ENCODE measurements at places on chromosomes 3 and 15. TPM values are rescaled to one million over a fixed set of nuclear protein-coding genes. Genes with fewer than 3 reads are reported as not detected.

The CPNE9 gene
- not detected for total RNA-seq

The GMNC gene
- total RNA-seq, result not detected

The FBXO45 gene
- total RNA-seq, result 18.4 TPM

The CP gene
- 42.6 TPM for total RNA-seq

The FBN1 gene
- 3.0 TPM for total RNA-seq

The EFCC1 gene
- total RNA-seq, result not detected

The CAMK2N2 gene
- 0.27 TPM for total RNA-seq

The STAG1 gene
- 37.8 TPM for total RNA-seq

The CFAP20DC gene
- not detected for total RNA-seq

The GP5 gene
- not detected for total RNA-seq

The OR5K2 gene
- not detected for total RNA-seq

The DISP2 gene
- 0.15 TPM for total RNA-seq

The OR5H14 gene
- total RNA-seq, result not detected

The NLGN1 gene
- total RNA-seq, result not detected

The PLA2G4E gene
- not detected for total RNA-seq

The LRRC31 gene
- total RNA-seq, result not detected

The PDZRN3 gene
- total RNA-seq, result not detected

The BMF gene
- total RNA-seq, result 8.7 TPM

The NAA50 gene
- total RNA-seq, result 352 TPM

The CACNA1D gene
- total RNA-seq, result 0.38 TPM

The DGKG gene
- total RNA-seq, result 10.2 TPM

The GUCA1C gene
- not detected for total RNA-seq

The CRABP1 gene
- total RNA-seq, result not detected

The ADPRH gene
- not detected for total RNA-seq

The CRYGS gene
- total RNA-seq, result 2.1 TPM

The ZNF620 gene
- total RNA-seq, result 16.3 TPM

The PIGB gene
- 12.4 TPM for total RNA-seq

The GABRB3 gene
- total RNA-seq, result not detected

The CAMK1 gene
- total RNA-seq, result 53.3 TPM

The CHRNA5 gene
- 10.5 TPM for total RNA-seq

The SPRED1 gene
- total RNA-seq, result 9.4 TPM

The IL16 gene
- total RNA-seq, result not detected

The SPATA12 gene
- total RNA-seq, result not detected

The CTXND1 gene
- total RNA-seq, result 2.1 TPM

The SNRK gene
- 14.2 TPM for total RNA-seq

The ADAMTSL3 gene
- 0.09 TPM for total RNA-seq

The OXTR gene
- total RNA-seq, result 0.95 TPM

The ITGB5 gene
- total RNA-seq, result 50.2 TPM

The PCLAF gene
- 98.9 TPM for total RNA-seq

The FAM81A gene
- 0.18 TPM for total RNA-seq

The PYGO1 gene
- 2.6 TPM for total RNA-seq

The MYL3 gene
- not detected for total RNA-seq

The TTC21A gene
- 0.39 TPM for total RNA-seq

The CORO2B gene
- total RNA-seq, result 0.35 TPM

The IQCF2 gene
- not detected for total RNA-seq

The SGO1 gene
- total RNA-seq, result 23.8 TPM

The KLHL24 gene
- total RNA-seq, result 9.7 TPM

The CCR8 gene
- not detected for total RNA-seq

The TM4SF4 gene
- 0.95 TPM for total RNA-seq
